ENCODE measurements at places on chromosomes 1 and 21.

- no peak for DNase-seq
Observed at GRCh38 chr1:40974945-40975344, 4.6 kb upstream of the CTPS1 start.

GRCh38 chr1:119361620-119362344 is 6.8 kb upstream of the HAO2 start:
- DNase-seq: no peak

DNA sequence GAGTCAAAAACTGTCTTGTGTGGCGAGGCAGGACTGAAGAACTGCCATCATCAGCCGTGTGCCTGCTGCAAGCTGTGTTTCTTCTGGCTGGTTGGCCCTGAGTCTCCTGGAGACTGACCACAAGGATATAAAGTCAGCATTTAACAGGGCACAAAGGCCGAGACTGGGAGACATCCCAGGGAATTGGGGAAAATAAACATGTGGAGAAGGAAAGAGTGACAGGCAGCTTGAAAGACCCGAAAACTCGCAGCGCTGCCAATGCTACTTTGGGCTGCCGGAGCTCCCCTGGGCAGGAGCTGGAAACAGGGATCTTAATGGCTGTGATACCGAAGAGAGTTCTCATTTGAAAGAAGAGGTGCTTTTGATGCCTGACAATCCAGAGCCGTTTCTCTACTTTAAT is 125.3 kb upstream of the HMGB4 start:
- no peak for DNase-seq

DNA sequence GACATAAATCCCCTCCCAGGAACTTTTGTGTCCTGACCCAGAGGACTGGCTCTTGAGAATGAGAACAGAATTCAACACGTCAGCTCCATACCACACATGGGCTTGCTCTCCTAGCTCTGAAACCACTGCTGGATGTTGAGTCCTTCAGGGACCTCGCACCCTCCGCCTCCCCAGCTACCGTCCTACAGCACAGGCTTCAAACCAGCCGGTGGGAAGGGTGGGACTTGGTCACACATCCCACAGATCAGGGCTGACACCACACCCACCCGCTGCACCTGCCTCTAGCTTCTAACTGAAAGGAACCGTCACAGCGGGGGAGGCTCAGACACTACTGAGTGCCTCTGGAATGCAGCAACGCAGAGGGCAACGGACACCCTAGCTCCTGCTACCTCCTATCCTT is 24.0 kb downstream of the MRAP start:
- DNase-seq: no peak

GRCh38 chr1:6547301-6547700 is 7.0 kb downstream of the NOL9 start:
- DNase-seq: no peak

GRCh38 chr1:56453016-56453415 is 126.3 kb downstream of the PLPP3 start:
- no peak for DNase-seq

DNA sequence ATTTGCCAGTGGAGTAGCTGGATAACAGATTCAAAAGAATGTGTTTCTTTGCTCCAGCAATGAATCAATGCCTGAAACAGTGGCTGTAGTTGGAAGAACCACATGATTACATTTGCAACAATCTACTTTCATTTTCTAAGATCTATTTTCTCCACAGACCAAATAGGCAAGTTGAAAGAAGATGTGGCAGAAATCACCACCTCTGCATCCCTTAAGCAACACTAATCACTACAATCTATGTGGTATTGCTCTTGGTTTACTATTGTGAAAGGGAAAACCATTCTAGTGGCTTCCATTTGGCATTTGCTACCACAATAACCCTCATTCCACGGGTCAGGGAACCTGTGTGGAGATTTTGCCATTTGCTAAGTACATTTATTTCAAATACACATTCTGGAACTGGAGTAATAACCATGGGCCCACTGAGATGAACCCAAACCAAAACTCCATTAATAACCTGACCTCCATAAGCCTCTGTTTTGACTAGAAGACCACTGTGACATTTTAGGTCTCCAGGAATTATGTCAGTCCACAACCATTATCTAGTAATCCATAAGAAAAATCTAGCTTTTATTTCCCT is 66.3 kb downstream of the C1orf185 start:
- no peak for DNase-seq

- DNase-seq: no peak
Observed at GRCh38 chr1:151825751-151826660, 5.6 kb downstream of the RORC start.

All from omental fat pad (tissue), 4 donors.